ENCODE measurements at places on chromosomes 13 and 19.
A peak's percentile ranks its signal among the peaks of the same experiment; 100 is the strongest.

GRCh38 chr13:99565478-99566124, 64.3 kb downstream of the TM9SF2 start:
- no peak for DNase-seq

DNA sequence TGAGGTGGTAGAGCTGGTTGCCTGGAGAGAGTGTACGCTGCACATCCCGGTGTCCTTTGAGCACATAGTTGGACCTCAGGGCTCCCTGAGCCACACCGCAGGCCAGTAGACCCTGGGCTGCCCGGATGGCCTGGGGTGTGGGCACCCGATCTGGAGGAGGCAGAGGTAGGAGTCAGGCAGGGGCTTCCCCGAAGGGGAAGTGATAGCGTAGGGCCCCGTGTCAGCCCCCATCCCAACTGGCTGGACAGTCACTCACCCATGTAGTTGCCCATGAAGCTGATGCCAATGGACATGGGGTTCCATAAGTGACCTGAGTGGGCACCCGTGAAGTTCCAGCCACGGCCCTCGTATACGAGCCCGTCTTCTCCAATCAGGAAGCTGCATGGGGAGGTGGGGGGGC, 3.6 kb downstream of the PGLYRP1 start:
- no peak for DNase-seq

- DNase-seq, result no peak
Measured at GRCh38 chr13:108915095-108915633, 285.8 kb downstream of the MYO16 start.

GRCh38 chr13:102484329-102484728, 82.5 kb upstream of the FGF14 start:
- no peak for DNase-seq

DNA sequence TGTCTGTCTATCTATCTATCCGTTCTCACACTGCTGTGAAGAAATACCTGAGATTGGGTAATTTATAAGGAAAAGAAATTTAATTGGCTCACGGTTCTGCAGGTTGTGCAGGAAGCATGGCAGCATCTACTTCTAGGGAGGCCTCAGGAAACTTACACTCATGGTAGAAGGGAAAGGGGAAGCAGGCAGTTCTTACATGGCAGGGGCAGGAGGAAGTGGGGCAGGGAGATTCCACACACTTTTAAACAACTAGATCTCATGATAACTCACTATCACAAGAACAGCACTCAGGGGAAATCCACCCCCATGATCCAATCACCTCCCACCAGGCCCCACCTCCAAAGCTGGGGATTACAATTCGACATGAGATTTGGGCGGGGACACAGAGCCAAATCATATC, 105.3 kb downstream of the SLC10A2 start:
- DNase-seq, result no peak

DNA sequence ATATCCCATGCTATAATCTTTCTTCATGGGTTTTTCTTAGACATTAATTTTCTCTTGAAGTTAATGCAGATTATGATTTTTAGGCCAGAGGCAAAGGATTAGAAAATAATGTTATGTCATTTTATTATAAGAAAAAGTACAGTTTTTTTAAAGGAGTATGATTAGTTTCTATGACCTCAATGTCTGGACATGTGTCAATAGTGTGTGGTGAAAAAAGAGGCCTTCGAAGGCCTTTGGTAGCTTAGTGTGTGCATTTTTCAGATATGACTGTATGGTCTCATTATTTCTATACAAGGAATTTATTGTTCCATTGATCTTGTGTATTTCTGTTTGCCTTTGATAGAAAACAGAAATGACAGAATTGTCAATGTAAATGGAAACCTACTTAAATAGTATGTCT, 195.6 kb downstream of the GPC5 start:
- no peak for DNase-seq

GRCh38 chr19:46299004-46299509, 2.2 kb downstream of the HIF3A start:
- no peak for DNase-seq

DNA sequence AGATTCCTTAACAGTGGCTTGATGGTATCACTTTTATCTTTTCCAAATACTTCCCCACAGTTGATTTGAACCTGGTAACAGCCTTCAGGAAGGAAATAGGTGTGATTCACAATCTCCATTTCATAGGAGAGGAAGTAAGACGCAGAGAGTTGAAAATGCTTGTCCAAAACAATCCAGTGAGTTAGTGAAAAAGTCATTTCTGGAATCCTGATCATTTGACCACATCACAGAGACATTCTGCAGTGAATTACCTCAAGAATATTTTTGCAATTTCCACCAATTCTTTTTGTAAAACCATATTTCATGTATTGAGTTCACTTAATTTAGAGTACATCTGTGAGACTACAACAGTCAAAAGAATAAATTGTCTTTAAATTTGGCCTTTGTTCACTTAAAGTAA, 292.8 kb downstream of the DCLK1 start:
- DNase-seq, result no peak

- no peak for DNase-seq
Measured at GRCh38 chr13:93736081-93736480, 509.5 kb downstream of the GPC6 start.

DNA sequence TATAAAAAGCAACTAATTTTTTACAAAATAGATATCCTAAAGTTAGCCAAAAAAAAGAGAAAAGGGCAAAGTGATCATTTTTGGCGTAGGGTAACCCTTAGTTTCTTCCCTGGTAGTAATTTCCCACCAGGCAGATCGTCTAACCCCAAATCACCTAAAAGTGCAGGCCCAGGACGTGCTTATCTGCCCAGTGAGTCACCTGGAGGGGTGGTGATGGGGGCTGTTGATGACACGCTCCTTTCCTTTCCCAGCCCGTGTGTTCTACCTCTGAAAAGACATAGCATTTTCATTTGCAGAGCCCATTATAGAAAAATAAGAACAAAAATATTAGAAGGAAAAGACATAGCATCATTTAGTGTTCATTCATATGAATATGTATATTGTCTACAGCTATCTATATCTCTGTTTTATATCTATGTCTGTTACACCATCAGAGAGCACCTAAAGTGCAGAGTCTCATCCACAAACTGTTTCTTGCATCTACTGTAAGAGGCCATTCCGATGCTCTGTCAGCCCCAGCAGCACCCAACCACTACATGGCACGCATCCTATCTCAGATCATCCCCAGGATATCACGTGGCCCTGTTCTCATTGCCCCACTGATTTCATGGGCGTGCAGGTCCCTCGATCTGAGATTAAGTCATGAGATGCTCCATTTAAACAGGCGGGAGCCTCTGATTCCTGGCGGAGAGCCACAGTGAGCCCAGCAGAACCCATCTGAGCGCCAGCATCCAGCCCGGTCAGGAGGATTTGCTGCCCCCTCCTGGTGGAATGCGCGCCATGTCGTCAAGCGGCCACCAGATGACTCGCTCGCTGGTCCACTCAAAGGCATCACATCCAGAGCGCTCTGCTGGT, 8.5 kb upstream of the LILRB3 start:
- peak; percentile 86 for DNase-seq

DNA sequence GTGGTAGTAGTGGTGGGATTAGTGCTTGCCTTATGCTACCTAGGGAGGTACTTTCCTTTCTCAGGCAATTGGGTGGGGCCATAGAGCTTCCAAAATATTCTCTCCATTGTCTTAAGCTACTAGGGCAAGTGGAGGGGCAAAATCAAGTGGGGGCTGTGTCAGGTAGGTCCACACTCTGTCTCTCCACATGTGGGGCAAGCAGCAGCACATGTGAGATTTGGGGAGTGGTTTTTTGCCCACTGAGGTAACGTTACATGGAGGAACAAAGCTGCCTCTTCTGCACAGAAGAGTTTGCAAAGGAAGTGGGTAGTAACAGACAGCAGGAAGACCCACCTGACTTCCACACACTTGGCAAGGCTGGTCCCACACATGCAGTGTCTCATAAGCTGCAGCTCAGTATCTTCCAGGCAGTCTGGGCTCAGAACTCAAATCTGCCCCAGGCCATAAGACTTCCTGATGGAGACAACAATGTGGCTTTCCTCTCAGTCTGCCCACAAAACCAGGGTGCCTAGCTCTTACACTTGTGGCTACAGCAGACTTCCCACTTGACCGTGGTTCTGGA, 1581.5 kb upstream of the PCDH20 start:
- DNase-seq, result no peak

DNA sequence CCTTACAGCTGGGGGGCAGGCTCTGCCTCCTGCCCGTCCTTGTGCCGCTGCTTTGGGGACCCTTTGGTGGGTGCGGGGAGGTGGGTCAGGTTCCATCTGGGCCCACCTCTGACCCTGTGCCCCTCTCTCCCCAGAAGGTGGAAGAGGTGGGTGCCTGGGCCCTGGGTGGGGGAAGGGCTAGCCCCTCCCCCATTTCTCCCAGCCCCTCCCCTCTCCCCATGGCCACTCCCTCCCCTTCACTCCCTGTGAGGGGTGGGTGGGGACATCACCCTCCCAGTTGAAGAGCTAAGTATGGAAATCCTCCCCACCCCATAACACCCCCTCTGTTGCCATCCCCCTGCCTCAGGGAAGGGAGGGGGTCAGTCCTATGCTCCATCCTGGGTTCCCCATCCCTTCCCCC, 14.2 kb downstream of the ARHGEF1 start:
- DNase-seq, result no peak

- no peak for DNase-seq
Measured at GRCh38 chr13:46160065-46160464, 21.9 kb downstream of the LCP1 start.

DNA sequence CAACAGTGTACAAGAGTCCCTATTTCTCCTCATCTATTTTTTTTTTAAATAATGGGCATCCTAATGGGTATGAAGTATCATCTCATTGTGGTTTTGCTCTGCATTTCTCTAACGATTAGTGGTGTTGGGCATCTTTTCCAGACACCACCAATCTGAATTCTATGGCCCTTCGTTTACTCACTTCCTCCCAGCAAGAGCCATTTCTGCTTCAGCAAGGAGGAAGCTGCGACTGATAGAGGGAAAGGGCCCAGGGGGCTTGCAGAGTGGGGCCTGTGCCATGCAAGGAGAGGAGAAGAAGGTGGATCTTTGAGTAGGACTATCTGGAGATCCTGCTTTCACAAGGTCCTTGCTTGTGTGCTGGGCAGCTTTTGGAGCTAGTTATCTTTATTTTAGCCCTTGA, 58.0 kb downstream of the USPL1 start:
- DNase-seq, result no peak

DNA sequence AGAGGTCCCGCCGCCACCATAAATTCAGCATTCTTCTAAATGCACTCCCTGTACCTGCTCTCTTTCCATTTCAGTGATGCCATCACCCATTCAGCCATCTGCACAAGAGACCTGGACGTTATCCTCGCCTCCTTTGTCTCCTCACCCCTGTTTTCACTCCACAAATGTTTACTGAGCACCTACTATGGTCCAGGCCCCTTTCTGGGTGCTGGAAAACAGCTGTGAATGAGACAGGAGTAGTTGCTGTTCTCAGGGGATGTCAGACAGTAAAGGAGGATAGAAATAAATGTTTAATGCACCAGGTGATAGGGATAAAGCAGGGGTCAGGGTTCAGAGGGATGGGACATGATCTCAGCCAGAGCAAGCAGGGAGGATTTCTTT, 3.3 kb downstream of the AP1M1 start:
- DNase-seq, result no peak

- DNase-seq, result no peak
Measured at GRCh38 chr13:77300176-77301037, 26.5 kb downstream of the MYCBP2 start.

GRCh38 chr19:21322528-21322927, 6.7 kb downstream of the ZNF708 start:
- DNase-seq, result no peak

DNA sequence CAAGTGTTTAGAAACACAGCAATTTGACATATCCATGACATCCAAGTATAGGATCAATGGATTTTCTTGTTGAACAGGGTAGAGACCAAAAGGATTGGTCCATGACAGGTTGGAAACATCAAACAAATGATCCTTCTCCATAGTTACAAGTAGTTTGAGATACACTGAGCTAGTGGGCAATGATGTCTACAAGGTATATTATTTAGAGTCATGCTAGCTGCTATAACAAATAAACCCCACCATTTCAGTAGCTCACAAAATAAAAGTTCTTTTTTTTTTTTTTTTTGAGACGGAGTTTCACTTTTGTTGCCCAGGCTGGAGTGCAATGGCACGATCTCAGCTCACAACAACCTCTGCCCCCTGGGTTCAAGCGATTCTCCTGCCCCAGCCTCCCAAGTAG, 4.9 kb upstream of the HAUS5 start:
- DNase-seq, result no peak

DNA sequence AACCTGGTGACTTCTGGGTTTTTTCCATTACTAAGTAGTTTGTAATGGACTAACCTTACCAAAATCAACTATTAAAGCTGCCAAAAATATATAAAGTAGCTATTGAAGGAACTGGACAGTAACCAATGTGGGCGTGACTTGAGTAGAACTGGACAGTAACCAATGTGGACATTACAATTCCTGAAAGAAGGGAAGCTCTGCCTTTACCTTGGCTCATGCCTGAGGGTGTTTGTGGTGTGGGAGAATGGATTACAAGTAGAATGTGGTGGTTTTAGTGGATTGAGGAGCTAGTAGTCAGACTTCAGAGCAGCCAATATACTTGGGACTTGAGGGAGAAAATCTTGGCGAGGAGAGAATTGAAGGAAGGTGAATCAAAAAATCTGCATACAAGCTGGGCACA, 17.5 kb downstream of the LRRC63 start:
- no peak for DNase-seq

DNA sequence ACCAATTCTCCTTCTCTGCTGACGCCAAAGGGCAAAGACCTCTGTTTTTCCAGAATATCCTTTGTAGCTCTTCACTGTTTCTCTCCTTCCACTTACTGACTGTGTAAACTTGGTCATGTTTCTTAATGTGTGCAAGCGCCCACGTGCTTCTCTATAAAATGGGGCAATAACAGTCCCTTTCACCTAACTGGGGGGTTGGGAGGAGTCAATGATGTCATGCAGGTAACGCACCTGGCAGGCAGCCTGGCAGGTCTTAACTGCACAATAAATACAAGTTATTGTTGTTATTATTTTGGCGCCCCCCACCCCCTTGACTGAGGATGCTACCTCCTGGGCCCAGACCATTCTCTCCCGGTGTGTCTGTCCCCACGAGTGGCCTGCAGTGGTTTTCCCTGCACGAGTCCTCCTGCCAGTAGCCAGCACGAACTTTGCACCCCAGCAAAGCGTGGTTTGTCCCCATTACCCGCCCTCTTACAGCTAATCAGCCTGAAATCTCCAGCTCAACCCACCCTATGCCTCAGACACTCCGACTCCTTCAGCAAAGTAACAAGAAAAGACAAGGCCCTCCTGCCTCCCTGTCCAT, 5.3 kb downstream of the SBSN start:
- no peak for DNase-seq

DNA sequence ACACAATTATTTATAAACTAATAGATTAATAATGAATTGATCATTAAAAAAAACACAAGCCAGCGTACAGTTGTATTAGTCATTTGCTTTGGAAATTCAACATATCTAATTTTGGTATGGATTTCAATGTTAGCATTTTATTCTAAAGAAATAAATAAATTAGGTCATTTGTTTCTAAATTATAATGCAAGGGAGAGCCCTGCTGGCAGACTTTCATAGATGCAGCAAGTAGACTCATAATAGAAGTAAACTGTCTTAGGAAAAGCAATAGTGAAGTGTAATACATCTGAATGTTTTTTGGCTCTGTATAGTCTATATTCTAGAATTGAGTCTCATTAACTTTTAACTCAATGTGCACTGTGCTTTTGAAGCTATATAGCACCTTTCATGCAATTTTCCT, 982.4 kb upstream of the MIR17HG start:
- no peak for DNase-seq

GRCh38 chr13:80605716-80606115, 264.8 kb upstream of the SPRY2 start:
- no peak for DNase-seq

GRCh38 chr13:33678906-33679657, 138.9 kb upstream of the RFC3 start:
- DNase-seq, result peak; percentile 72

- DNase-seq, result no peak
Measured at GRCh38 chr19:2952953-2953481, 8.2 kb upstream of the ZNF77 start.
